B cell (primary cell): ENCODE measurements at places on chromosomes 11 and 22.
A peak's percentile ranks its signal among the peaks of the same experiment; 100 is the strongest.

GRCh38 chr11:113188371-113188834 is 126.0 kb upstream of the TTC12 start:
- DNase-seq, result no peak

DNA sequence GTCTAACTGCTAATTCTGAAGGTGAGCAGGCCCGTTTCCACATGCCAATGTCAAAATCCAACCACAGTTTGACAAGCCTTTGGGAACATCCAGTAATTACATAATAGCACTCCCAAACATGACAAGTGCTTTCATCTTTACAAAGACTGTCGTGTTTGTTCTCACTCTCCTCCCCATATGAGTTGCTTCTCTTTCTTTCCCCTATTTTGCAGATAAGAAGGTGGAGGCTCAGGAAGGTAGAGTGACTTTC is 55.9 kb upstream of the CD44 start:
- DNase-seq, result no peak

- DNase-seq, result peak; percentile 37
Observed at GRCh38 chr22:40183029-40183581, 5.4 kb downstream of the TNRC6B start.

DNA sequence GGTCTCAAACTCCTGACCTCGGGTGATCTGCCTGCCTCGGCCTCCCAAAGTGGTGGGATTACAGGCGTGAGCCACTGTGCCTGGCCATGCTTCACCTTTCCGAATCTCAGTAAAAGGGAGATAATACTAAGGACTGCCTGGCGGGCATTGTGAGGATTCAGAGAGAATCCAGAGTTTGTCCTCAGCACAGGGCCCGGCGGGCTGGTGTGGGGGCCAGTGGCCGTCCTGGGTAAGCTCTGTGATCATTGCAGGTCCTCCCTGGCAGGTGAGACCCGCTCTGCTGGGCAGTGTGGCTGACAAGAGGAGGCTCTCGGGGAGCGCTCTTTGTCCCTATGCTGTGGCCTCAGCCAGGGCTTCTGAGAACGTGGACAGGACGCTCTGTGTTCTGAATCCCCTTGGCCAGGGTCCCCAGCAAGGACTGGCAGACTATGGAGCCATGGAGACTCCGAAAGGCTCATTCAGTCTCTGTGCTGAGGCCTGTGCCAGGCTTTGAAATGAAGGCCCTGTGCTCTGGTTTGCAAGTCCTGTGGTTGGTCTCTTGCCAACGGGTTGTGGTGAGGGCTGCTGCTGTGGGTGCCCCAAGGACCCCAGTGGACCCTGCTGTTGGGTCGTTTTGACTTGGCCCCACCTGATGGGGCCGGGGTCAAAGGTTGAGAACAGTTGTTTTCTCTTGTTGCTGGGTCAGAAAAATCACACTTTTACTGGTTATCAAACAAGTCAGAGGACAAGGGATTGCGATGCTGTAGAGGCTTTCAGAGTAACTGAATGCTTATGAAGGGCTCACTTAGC is 2.1 kb downstream of the TPCN2 start:
- peak; percentile 20 for DNase-seq

DNA sequence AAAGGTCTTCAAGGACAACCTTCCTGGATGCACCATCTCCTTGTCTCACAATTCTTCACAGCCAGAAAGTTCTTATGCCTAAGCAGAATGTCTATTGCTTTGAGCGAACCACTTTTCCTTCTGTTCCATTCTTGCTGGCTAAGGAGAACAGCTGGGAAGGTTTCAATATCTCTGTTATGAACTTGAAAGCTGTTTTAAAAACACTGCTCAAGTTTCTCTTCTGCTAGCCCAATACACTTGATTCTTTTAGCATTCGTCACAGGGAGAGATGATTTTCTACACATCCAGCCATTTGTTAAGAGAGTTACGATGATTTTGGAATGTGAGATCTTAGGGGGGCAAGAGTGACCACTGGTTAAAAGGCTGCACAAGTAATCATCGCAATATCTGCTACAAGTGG is 249.3 kb downstream of the KIRREL3 start:
- no peak for DNase-seq

GRCh38 chr22:46963672-46964545 is 201.5 kb downstream of the TBC1D22A start:
- no peak for DNase-seq

- DNase-seq, result no peak
Observed at GRCh38 chr11:57652662-57653061, 3.0 kb upstream of the YPEL4 start.
